ENCODE measurements at places on chromosomes 5 and 9.

GRCh38 chr9:137978262-137978714 is 100.7 kb downstream of the CACNA1B start:
- DNase-seq, result no peak

- DNase-seq, result no peak
Measured at GRCh38 chr9:130073373-130073772, 19.7 kb downstream of the GPR107 start.

DNA sequence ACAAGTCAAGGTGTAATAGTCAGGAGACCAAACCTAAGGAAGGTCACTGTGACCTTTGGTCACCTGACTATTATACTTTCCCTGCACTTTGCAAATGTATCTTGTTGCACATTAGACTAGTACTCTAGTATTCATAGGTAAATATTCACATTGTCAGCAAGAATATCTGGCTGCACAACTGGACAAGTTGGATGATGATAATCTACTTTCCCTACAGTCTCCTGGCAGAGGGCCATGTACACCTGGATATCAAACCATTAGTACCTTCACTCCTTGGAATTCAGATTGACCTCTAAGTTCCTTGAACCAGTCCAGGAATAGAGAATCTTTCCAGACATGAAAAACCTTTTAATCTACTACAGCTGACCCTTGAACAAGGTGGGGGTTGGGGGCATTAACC is 344.8 kb downstream of the DEPDC1B start:
- no peak for DNase-seq

DNA sequence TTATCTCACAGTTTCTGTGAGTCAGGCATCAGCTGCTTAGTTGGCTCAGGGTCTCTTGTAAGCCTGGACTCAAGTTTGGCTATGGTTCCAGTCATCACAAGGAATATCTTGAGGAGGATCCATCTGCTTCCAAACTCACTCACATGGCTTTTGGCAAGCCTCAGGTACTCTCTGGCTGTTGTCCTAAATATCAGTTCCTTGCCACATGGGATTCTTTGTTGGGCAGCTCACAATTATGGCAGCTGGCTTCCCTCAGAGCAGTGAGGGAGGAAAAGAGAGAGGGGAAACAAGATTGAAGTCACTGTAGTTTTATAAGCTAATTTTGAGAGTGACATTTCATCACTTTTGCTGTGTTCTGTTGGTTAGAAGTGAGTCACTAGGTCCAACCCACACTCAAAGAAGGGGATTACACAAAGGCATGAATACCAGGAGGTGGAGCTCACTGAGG is 144.5 kb downstream of the GCNT1 start:
- DNase-seq, result no peak

- no peak for DNase-seq
Measured at GRCh38 chr5:149697001-149697400, 33.1 kb upstream of the PPARGC1B start.

- DNase-seq, result no peak
Measured at GRCh38 chr5:81906086-81906485, 65.7 kb upstream of the ATG10 start.

DNA sequence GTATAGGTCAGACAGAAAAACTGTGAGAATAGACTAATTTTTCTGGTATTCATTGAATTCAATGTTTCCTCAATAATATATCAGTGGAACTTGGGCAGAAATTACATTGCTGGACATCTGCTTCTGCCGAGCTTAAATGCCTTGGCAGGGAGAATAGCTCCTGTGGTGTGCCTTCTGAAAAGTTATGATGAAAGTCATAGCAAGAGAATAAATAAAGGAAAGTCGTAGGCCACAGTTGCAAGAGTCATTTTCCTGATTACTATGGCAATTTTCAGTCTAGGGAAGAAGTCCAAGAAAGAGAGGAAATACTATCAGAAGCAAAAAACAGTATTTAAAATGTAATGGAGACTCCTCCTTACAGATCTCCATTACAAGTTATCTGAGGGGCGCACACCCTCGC is 1596.1 kb upstream of the WWC1 start:
- no peak for DNase-seq

GRCh38 chr9:135732569-135733257 is 30.7 kb downstream of the KCNT1 start:
- no peak for DNase-seq

GRCh38 chr5:142941245-142941644 is 171.1 kb downstream of the ARHGAP26 start:
- no peak for DNase-seq

DNA sequence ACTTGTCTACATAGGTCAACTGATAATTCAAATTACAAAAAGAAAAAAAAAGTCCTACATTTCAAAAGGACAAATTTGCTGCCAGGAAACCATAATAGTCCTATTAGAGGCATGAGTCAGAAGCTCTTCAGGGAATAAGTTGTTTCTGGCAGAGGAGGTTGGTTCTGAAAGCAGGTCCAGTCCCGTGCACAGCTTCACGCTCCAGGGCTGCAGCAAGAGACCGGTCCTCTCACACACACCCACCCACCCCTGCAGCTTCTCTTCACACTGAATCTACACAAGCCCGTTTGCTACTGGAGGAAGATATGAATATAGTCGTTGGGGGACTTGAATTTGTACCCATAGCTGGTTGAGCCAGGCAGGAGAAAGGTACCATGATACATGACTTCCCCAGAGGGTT is 36.9 kb upstream of the SLC1A3 start:
- no peak for DNase-seq

DNA sequence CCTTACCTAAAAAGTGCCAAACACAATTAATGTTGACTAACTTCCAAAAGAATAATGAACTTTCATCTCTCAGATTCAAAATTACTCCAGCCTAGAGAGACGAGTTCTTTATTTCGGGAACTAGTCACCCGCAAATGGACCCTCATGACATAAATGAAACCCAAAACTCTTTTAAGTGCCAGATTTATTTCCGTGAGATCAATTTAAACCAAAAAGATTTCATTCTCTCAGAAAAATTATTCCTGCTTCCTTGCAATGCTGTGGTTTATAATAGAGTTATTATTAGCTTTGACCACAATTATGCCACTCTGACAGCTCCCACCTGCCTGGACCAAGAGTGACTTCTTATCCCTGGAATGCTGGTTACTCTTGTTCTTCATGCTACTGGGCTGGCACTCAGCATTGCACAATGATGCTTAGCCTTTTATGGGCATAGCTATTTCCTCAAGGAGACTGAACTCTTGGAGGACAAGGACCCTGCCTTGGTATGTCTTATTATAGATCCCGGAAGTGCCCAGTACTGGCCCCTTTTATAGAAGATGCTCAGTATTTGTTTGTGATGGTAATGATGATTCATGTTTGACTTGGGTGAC is 183.5 kb downstream of the SNX18 start:
- DNase-seq, result no peak

- DNase-seq, result no peak
Measured at GRCh38 chr5:90873033-90873517, 314.5 kb downstream of the ADGRV1 start.

DNA sequence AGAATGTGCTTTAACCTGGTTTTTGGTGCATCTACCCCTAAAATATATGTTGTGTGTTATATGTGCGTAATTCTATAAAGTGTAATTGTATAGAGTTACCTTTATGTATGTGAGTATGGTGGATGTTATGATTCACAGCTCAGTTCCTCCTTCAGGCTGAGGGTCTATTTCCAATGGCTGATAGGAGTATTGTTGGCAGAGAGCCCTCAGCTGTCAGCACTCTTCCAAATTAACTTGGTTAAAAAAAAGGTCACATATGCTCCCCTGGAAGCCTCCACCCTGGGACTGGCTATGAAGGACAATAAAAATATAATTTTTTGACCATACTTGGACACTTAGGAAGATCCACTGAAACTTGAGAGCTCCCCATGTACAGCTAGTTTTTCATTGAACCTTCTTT is 250.4 kb upstream of the CDH12 start:
- no peak for DNase-seq

All from CD4-positive, alpha-beta T cell (primary cell).